Stimulated activated CD8-positive, alpha-beta memory T cell treated with anti-CD3 and anti-CD28 coated beads, Interleukin-7, amount 100 ng/mL, for 24 hours (primary cell): ENCODE measurements at places on chromosomes 16 and 17.

DNA sequence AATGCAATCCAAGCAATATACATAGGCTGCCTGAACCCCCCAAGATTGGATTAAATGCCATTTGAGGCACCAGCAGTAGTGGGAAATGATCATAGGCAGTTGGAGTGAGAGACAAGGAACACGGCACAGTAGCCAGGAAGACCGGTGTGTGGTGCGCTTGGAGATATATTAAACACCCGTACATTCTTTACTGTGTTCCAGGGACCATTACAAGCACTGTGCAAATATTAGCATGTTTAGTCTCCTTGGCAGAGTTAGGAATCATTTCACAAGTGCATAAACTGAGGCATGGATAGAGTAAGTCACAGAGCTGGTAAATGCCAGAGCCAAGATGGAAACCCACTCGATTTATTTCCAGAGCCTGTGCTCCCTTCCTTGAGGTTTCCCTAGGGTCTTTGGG, 31.1 kb upstream of the TNRC6A start:
- no peak for DNase-seq

DNA sequence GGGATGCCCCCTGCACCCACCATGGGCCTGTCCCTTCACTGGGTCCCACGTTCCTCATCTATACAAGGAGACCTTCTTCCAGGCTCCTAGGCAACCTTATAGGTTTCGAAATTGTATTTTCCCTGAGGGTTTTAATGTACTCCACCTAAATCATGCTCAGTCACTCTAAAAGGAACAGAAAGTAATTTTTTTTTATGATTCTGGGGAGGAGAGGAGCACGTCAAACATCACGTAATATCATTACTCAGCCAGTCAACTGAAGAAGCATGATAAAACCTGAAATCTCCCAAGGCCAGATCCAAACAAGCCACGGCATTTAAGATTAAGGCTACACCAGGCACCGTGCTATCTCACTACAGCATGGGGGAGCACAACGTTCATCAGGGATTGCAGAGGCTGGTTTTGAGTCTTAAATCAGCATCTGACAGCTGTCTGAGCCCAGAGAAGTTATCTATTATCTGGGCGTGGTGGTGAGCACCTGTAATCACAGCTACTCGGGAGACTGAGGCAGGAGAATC, 3.9 kb upstream of the TMEM114 start:
- no peak for DNase-seq

- DNase-seq = no peak
These were observed 11.6 kb downstream of the HS3ST3B1 start for GRCh38 chr17:14312522-14312921.

DNA sequence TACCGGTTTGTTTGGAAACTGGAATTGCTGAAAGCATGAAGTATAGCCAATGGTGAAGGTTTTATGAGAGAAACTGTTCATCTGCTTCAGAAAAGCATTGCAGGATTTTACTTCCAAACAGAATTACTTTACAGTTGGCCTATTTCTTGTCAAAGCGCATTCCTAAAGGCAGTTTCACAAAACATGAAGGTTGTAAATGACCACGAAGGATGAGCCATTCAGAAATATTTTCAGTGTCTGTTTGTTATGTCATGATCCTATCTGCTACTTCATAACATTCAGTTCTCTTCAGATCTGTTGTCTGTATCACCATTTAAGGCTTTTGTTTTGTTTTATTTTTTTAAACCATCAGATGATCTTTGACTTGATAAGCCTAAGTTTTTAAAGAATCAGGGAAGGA, 45.7 kb downstream of the AATF start:
- DNase-seq = no peak

GRCh38 chr17:8294814-8295316, 335 bp downstream of the SLC25A35 start:
- DNase-seq = no peak
